ENCODE measurements at places on chromosomes 13 and 19.

DNA sequence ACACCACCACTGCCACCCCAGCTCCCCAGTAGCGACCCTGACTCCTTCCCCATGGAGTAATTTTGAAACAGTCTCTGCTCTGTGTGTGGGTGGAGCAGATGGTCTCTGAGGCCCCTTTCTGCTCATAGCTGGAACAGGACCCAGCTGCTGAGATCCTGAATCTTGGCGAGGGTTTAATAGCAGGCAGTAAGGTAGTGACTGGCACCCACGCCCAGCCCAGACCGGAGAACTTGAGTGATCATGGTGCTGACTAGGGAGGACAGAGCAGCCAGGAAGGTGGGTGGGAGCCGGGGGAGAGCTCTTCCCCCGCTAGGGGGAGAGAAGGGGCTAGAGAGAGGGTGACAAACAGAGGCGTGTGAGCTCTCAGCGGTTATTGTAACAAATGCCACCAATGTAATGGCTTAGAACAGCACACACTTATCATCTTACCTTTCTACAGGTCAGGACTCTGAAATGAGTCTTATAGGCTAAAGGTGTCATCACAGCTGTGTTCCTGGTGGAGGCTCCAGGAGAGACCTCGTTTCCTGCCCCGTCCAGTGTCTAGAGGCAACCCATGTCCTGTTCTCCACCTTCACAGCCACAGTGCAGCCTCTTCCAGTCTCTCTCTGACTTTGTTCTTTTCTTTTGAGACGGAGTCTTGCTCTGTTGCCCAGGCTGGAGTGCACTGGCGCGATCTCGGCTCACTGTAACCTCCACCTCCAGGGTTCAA, 7.2 kb upstream of the ACER1 start:
- DNase-seq, result no peak

DNA sequence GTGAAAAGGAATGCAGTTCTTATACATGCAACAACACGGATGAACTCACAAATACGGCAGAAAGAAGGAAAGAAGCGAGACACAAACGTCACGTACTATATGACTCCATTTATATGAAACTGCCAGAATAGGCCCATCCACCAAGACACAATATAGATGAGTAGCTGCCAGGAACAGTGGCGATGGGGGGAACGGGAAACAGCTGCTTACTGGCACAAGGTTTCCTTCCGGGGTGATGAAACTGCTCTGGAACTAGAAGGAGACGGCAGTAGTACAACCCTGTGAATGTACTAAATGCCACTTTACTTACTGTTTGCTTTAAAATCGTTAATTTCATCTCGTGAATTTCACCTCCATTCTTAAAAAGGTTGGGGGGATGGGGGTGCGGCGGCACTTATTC, 28.9 kb downstream of the MLLT1 start:
- DNase-seq, result no peak

GRCh38 chr13:30711375-30711774, 24.0 kb upstream of the ALOX5AP start:
- DNase-seq, result no peak

DNA sequence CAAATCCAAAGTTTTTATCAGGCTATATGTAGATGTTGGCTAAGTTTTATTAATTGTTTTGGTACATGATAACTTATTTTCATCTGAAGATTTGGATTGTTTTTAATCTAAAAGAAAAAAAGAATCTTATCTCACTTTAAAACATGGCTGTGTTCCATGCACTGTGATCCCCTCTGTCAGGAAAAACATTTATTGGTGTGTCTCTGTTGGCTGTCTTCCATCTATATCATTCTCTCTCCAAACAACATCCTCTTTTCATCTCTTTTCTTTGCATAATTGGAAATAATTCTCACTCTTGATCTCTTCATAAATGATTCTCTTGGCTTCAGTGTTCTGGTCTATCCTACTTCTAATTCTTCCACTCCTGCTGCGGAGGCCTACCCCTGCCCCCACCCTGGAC, 4.2 kb downstream of the NALCN start:
- no peak for DNase-seq

DNA sequence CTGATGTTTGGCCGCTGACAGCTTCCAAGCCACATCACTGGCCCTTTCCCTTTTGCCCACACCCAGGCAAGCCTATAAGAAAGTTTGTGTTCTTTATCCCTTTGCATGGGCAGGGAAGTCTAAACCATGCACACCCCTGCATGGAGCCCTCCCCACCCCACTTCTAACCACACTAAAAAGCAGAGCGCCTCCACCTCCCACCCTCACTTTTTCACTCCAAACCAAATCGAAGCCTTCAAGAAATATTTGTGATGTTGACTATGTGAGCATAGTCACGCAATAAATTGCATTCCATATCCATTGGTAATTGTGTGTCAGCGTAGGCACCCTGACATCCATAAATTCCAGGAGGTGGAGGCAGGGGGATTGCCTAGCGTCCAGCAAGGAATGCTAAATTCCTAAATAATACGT, 104.4 kb upstream of the LSM14A start:
- no peak for DNase-seq

DNA sequence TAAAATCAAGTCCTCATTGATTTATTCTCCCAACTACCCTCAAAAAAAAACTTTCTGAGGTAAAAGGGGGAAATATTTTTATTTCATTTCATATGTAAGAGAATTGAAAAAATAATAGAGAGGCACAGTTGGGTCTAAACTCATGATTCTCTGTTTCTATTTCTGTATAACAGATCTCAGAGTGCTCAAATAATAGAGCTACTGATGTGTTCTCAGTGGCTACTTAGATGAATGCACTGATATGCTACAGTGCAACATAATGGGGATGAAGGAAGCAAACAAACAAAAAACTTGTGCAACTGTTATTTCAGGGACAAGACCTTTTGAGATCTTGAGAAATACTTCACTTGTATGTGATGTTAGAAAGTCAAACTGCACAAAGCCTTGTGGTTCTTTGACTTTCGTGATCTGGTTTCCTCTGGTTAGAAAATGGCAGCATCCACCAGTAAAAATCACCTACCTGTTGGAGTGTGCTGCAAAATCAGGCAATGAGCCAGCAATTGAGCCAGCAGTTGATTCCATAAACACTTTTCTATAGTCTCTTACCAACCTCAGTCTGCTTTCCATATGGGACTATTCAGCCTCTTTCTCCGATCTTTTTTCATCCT, 9.7 kb upstream of the DACH1 start:
- DNase-seq, result no peak

GRCh38 chr13:109010912-109011311, 381.5 kb downstream of the MYO16 start:
- DNase-seq, result no peak

DNA sequence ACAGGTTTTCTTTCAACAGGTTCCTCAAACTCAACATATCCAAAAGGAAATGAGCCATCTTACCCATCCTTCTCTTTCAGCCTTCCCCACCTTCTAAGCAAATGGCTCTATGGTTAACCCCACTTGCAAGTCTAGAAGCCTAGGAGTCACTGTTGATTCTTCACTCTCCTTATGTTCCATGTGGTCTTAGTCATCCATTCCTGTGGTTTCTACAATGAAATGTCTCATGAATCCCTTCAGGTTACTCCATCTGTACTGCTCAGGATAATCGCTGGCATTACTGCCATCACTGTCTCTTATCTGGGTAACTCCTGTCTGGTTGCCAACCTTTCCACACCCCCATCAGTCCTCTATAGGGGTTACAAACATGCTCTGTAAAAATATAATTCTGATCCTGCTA, 381.3 kb downstream of the ENOX1 start:
- DNase-seq, result no peak

DNA sequence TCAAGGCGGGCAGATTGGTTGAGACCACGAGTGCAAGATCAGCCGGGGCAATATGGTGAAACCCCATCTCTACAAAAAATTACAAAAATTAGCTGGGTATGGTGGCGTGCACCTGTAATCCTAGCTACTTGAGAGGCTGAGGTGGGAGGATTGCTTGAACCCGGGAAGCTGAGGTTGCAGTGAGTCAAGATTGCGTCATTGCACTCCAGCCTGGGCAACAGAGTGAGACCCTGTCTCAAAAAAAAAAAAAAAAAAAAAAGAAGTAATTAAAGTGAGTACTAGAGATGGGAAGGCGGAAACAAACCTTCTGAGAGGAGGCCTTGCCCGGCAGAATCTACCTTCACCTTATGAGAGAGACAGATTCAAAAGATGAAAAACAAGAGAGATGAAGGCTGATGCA, 14.7 kb downstream of the NLRP9 start:
- DNase-seq, result no peak

- no peak for DNase-seq
Measured at GRCh38 chr13:70189981-70190380, 81.7 kb upstream of the KLHL1 start.

GRCh38 chr19:3712663-3713611, 4.8 kb downstream of the TJP3 start:
- no peak for DNase-seq

DNA sequence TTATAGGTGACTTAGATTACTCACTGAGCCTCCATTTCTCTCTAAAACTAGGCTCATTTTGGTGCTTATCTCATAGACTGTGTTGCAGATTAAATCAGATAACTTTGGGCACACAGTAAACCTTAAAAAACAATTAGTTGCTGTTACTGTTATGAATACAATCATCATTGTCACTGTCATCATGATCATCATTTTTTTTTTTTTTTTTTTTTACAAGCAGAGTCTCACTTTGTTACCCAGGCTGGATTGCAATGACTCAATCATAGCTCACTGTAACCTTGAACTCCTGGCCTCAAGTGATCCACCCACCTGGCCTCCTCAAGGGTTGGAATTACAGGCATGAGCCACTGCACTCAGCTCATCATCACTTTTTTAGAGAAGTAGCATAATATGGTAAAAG, 60.0 kb downstream of the VWA8 start:
- DNase-seq, result no peak

DNA sequence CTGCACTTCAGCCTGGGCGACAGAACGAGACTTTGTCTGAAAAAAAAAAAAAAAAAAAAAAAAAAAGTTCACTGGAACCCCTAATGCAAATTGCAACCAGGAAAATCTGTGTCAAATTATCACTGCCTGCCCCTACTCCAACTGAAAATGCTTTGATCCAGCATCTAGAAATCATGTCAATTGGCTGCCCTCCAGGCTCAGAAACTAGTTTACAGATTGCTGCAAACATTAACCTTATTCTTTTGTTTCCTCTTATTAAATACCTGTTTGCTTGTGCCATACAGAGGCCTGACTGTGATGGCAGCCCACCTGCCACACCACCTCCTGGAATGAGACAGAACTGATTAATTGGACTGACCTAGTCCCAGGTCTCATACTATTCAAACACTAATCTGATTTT, 18.6 kb upstream of the AKT2 start:
- no peak for DNase-seq

DNA sequence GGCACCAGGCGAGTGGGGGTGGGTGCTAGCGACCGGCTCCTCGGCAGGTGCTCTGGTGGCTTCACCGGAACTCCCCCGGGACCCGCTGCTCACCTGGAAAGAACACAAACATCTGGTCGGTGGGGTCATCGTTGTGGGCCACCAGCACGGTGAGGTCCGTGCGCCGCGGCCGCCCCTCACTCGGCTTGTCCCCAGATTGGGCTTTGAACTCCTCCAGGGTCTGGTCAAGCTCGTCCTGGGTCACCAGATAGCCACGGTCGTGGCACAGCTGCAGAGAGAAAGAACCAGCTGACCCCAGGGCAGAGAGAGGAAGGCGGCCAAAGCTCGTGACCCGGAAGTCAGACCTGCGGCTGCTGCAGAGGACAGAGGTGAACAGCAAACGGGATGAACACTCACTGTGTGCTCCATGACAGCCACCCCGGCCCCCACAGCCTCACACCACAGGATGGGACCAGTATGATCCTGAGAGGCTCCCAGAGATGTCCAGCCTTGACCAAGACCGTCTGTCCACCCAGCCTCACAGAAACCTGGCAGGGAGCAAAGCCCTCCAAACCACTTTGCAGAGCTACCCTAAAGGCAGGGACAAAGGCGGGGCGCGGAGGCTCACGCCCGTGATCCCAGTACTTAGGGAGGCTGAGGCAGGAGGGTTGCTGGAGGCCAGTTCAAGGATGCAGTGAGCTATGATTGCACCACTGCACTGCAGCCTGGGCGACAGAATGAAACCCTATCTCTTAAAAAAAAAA, 1.2 kb downstream of the POLR2E start:
- no peak for DNase-seq

- DNase-seq, result no peak
Measured at GRCh38 chr19:51727349-51727880, 3.6 kb upstream of the HAS1 start.

- peak; percentile 7 for DNase-seq
Measured at GRCh38 chr19:44653977-44654774, 10.5 kb downstream of the PVR start.

- no peak for DNase-seq
Measured at GRCh38 chr13:23715762-23716235, 145.6 kb downstream of the TNFRSF19 start.

GRCh38 chr13:23789576-23790346, 99.4 kb downstream of the MIPEP start:
- no peak for DNase-seq

- no peak for DNase-seq
Measured at GRCh38 chr13:20064128-20064527, 96.7 kb downstream of the GJA3 start.

DNA sequence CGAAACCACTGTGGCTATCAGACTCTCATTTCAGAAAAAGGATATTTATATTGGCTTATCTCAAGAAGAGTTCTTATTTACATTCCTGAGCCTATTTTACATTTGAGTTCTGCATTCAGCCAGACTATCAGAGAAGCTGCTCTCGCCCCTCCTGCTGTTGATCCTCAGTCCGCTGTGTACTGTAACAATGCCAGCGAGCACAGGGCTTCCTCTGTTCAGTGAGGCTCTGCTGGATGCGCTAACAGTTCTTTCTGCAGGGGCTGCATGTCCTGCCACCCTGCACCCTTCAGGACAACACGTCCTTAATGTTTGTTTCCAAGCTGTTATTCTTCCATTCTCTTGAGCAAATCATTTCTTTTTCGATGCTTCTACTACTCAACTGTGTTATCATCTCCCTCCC, 463.7 kb upstream of the SGCG start:
- no peak for DNase-seq

DNA sequence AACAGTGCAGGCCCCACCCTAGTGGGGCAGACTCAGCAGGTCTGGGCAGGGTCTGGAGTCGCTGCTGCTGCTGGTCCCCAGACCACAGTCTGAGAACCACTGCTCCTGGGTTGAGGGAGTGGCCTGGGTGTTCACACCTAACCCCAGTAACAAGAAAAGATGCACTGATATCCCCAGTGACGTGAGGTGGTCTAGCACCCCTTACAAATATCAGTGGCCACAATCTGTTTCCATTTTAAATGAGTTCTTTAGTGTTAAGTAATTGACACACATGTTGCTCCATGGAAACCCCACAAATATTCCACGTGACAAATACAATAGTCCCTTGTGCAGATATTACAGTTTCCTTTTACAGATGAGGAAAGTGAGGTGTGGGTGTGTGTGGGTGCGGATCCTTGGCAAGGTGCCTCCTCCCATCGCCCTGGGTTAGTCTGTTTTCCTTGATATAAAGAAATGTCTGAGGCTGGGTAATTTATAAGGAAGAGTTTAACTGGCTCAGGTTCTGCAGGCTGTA, 96.3 kb upstream of the GPR183 start:
- no peak for DNase-seq
